Thyroid gland (tissue), 4 donors: ENCODE measurements at places on chromosomes 2 and 18. TPM values are rescaled to one million over a fixed set of nuclear protein-coding genes. Genes with fewer than 3 reads are reported as not detected.

Gene ALK
- total RNA-seq, result 0.40 TPM

Gene XDH
- not detected for total RNA-seq

DNA sequence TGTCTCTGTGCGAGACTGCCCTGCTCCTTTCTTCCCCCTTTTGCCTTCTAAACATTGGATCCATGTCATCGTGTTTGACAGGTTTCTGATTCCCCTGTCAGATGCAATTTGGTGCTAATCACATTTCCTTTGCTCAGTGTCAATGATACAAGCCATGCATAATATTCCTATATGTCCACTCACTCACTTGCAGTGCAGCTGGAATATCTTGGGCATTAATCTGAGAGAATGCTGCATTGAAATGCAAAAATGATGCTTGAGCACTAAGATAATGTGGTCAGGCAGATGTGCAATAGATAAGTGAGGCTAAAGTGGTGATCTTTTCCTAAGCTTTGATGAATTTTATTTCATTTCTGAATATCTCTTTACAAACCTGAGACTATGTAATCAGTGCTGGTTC is 375.5 kb downstream of the PARD3B start:
- DNase-seq, result no peak

DNA sequence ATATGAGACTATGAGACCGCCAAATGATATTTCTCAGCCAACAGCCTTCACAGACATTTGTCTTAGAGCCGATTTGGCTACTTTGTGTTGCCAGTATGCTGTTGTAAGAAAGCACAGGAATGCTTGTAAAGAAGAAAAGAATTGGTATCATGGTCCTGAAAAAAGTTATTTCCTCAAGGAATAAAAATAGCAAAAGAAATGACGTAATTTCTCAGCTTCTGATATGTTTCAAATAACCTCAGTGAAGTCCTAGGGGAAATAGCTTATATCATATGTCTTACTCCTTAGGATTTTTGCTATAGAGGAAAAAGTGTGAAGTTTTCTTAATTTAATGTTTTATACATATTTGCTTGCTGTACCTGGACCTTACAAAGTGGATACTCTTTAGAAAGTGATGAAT is 23.0 kb downstream of the SCN1A start:
- DNase-seq, result no peak

- DNase-seq, result no peak
Measured at GRCh38 chr2:215498431-215498830, 62.6 kb upstream of the FN1 start.

GRCh38 chr2:142992840-142993239 is 115.4 kb downstream of the KYNU start:
- DNase-seq, result no peak
